ENCODE measurements at places on chromosomes 13 and 19.
A peak's percentile ranks its signal among the peaks of the same experiment; 100 is the strongest.

DNA sequence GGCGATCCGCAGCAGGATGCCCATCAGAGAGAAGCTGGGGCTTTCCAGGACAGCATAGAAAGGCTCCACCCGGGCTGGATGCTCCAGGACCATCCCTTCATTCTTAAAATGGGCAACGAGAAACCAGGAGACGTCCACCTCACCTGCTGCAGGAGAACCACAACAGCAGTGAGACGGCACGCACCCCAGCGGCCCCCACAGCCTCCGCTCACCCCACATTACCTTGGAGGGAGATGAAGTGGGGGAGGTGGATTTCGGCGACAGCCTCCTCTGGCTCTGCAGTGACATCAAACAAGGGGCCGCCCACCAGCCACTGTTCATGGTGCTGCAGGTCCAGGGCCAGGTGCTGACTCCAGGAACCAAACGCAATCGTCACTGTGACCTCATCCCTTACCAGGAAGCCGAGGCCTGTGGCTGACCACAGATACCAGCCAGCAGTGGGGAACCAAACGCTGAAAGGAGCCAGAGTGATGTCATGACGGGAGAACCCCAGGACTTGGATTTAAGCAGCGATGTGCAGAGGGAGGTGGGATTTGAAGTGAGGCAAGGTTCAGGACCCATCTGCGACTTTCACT lies 25.1 kb downstream of the CARD8 start:
- peak; percentile 8 for DNase-seq

- DNase-seq = no peak
These were observed 760.6 kb downstream of the EFNB2 start for GRCh38 chr13:105774739-105775460.

GRCh38 chr19:30647891-30648720 lies 275.9 kb downstream of the ZNF536 start:
- no peak for DNase-seq

- DNase-seq = no peak
These were observed 249.6 kb downstream of the TSHZ3 start for GRCh38 chr19:31099515-31100205.

DNA sequence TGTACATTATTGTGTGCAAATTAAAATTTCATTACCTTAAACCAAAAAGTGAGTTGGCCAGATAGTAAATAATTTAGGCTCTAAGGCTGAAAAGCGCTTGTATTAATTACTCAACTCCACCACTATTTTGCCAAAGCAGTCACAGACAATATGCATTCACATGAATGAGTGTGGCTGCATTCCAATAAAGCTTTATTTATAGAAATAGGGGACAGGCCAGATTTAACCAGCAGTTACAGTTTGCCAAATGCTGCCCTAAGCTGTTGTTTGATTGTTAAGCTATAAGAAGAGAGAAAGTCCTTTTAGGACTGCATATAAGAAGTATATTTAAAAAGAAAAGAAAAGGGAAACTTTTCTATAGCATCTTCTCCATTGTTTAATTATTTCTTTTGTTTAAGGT lies 342.6 kb downstream of the ITGBL1 start:
- DNase-seq = no peak

DNA sequence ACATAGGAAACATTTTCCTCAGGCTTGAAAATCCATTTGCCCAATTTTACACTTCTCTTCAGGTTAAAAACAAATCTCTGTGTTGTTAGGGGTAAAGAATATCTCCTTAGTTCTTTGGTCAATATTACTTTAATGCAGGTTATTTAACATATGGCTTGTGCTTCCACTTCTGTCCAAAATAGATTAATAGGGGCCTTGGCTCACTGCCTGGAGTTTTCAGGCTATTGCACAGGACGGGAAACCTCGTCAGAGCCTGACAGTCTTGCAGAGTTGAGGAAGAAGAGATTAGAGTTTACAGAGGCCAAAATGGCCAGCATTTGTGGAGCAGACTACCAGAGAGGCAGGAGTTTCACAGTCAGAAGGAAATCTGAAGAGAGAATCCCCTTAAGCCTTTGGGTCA lies 863.9 kb upstream of the GPC6 start:
- no peak for DNase-seq

GRCh38 chr19:7772752-7773291 lies 9.8 kb downstream of the CLEC4M start:
- DNase-seq = peak; percentile 38

DNA sequence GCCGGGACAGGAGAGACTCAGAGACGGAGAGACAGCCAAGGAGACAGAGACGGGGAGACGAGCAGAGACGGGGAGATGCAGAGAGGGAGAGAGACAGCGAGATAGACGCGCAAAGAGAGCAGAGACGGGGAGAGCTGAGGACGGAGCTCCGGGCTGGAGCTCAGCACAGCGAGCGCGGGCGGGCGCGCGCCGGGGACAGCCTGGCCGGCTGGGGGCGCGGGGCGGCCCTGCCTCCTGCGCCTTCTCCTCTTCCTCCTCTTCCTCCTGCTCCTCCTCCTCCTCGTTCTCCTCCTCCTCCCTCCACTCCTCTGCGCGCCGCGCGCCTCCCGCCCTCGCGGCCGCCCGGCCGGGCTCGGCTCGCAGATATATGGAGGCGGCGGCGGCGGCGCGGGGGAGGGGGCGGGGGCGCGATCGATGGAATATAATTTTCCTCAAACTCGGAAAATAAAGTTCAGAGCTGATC lies at the start of gene ERFL:
Gene ERFL (minus strand): TSS at position 229 of the 463 bp plus-strand sequence. CDS start 15,530 bp downstream, outside the sequence.
- peak; percentile 22 for DNase-seq

- DNase-seq = no peak
These were observed 194.1 kb downstream of the NUFIP1 start for GRCh38 chr13:44795176-44795575.
